RCC 7860 (cell line): ENCODE measurements at places on chromosomes 7 and 10.

DNA sequence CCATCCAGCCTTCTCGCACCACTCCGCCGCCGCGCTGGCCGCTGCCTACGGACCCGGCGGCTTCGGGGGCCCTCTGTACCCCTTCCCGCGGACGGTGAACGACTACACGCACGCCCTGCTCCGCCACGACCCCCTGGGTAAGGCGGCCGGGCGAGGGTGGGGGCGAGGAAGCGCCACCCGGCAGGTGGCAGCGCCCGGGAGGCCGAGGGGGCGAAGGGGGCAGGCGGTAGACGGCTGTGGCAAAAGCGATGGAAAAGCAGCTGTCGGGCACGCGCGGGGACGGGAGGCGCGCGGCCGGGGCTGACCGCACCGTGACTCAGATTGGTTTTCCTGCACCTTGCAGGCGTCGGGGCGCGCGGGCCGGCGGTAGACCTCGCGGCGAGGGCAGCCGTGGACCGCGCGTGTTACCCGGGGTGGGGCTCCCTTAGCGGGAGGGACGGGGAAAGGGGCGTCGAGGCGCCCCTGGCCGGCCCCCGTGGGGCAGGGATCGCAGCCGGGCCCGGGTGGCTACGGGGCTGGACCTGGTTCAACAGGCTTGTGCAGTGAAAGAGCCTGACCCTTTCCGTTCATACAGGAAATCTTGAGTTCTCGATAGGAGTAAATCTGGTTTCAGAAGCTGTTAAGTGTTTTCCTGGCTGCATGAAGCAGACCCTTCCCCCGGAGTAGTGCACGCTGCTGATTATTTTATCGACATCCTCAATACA, 608 bp downstream of the HHEX start:
- DNase-seq = no peak

DNA sequence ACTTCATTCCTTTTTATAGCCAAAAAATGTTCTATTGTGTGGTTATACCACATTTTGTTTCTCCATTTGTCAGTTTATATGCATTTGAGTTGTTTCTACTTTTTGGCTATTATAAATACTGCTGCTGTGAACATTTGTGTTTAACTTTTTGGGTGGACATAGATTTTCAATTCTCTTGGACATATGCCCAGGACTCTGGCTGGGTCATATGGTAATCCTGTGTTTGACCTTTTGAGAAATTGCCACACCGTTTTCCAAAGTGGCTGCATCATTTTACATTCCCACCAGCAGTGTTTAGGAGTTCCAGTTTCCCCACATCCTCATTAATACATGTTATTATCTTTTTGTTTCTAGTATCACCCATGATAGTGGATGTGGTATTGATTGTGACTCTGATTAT, 39.4 kb downstream of the CSGALNACT2 start:
- no peak for DNase-seq

GRCh38 chr7:140512317-140513000, 33.2 kb upstream of the MKRN1 start:
- no peak for DNase-seq

GRCh38 chr10:307659-308058, 172.4 kb downstream of the ZMYND11 start:
- no peak for DNase-seq
